ENCODE measurements at places on chromosomes 12 and 14.
A peak's percentile ranks its signal among the peaks of the same experiment; 100 is the strongest.

DNA sequence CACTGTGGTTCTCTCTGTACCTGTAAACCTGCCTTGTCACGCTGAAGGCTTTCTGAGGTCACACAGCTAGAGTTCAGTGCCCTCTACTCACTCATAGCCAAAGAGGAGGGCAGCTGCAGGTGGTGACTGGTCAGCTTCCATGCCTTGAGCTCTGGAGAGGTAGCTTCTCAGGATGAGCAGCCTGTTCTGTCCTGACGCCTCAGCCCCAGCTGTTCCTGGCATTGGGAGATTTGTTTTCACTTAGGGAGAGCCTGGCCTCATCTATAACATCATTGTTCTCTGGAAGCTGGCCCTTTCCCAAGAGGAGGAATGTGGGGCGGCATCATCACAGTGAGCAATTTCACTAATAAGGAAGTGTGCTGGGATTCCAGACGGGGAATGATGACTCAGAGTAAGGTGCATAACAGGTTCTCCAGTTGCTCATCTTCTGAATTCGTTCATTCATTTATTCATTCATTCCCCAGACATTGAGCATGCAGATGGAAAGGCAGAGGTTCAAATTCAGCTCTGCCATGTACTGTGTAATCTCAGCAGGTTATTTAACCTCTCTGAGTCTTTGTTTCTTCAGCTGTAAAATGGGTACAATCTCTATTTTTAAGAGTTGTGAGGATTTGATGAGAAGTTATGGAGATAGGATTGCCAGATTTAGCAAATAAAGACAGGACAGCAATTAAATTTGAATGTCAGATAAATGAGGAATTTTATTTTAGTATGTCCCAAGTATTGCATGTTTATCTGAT lies 255.8 kb upstream of the CRY1 start:
- no peak for DNase-seq

GRCh38 chr12:1859643-1860042 lies 39.3 kb downstream of the LRTM2 start:
- DNase-seq = no peak

DNA sequence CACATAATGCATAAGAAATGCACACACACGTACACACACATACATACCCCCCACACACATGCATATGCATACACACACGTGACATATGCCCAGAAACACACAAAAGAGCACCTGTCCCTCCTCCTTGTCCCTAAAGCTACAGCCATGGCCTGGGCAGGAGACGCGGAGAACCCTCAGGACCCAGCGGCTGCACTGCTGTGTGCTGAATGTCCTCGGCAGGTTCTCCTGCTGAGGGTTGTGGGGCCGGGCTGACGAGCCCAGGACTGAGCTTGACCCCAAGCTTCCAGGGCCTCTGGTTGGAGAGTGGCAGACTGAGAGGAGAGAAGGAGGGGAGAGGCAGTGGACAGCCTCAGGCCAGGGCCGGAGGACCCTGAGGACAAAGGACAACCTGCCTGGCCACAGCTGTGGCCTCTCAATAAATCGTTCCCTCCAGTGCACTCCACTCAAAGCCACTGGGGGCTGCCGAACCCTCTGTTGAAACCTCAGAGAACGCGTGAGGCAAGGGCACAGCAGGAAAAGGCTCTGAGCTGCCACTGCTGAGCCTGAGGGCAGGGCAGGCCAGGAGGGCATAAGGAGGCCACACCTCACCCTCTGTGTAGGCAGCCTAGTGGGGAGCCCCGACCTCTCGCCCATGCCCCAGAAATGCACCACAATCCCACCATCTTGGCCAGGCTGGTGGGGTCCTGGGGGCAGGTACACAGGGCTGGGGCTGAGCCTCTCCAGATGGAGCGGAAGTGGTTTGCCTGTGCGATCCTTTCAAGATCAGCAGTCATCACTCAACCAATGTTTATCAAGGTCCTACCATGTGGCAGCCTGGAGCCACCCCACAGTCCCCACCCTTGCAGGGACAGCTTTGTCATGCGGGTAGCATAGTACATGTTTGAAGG lies 3.1 kb downstream of the CACNA2D4 start:
- DNase-seq = peak; percentile 9

DNA sequence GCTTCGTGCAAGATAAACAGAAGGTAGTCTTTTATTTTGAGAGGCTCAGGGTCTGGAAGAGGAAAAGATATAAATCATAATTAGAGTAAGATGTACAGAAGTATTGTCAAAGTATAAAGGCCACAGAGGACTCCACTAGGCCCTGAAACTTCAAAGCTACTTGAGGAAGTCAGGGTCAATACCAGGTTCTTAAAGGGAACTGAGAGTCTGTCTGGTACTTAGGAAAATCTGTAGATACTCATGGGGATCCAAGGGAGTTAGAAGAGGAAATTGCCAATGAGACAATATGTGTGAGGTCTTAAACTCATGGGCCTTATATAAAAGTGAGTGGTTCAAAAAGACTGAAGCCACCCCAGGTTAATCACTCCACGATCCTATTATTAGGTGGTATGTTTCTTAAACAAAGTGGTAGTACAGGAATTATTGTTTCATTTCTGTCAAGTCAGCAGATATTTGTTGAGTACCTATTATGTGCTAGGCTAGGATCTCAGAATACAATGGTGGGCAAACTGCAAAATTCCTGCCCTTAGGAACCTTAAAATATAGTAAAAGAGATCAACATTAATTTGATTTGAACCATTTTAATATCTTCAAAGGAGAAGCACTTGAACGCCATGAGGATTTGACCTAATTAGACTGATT lies 314.6 kb downstream of the ADAMTS20 start:
- no peak for DNase-seq

DNA sequence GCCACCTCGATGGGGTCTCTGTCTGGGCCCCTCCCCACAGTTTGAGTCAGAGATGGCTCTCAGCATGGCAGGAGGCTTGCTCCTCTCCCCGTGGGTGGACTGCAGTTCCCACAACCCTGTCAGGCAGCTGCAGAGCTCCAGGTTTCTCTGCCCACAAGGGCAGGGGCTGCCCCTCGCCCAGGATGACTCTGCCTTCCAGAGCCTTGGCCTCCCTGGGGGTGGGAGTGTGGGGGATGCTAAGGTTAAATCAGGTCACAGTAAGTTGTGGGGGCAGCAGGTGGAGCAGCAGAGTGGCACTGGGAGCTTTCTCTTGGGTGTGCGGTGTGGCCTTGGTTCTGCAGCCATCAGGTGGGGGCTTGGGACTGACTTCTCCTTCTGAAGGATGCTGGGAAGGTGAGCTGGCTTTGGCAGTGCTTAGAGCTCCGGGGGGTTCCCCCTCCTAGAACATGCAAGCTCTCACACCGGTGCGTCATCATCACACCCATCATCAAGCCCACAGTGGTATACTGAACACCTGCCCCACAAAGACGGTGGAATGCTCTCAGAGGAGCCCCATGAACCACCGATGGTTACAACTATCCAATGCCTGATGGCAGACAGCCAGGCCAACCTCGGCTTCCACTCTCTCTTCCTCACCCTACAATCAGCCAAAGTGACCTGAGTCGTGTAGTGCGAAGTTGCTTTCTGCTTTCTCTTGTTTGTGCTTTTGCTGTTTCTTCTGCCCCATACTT lies 39.7 kb downstream of the ERH start:
- no peak for DNase-seq

GRCh38 chr12:97167598-97167997 lies 260.5 kb downstream of the NEDD1 start:
- no peak for DNase-seq

GRCh38 chr14:69964841-69965240 lies 85.6 kb downstream of the SMOC1 start:
- DNase-seq = no peak

DNA sequence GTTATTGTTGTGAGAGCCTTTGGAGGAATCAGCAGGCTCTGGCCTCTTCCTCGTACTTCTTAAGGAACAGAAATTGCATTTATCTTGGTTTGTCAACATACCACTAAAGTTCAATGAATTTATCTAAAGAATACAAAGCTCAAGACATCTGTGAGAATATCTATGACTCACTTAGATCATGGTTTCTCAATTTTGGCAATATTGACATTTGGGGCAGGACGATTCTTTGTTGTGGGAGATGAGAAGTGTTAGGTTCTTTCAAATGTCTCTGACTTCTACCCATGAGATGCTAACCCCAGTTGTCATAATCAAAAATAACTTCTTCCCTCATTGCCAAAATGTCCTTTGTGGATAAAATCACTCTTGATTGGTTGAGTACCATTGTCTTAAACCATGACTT lies 1190.3 kb downstream of the GALC start:
- no peak for DNase-seq

- DNase-seq = no peak
Observed at GRCh38 chr12:2475984-2476383, 318.8 kb upstream of the FKBP4 start.

DNA sequence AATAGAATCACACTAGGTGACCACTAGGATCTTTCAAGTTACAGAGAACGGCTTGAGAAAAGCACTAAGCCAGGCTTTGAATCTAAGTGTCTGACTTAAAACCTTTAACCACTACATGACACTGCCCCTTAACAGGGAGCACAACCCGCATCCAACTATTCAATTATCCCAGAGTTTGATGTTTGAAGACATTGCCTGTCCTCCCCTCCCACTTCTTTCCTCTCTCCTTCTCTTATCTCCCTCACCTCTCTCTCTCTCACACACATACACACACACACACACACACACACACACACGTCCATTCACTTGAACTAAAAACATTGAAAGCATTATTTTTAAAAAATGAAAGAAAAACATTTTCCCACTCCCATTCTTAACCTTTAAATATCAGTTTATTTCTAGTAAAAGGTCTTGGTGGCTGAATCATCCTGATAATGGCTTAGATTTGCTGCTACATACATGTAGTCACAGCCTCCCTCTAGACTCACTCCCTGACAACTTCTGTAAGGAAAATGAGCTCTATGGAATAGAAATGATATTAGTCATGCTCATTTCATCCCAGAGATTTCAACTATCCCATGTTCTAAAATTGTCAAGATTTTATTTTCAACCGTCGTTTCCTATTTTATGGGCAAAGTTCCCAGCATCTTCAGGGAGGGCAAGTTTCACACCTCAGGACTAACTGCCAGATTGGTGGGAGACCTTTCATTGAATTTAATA lies 53.5 kb upstream of the RAP1B start:
- no peak for DNase-seq

GRCh38 chr14:100623961-100624360 lies 36.7 kb upstream of the BEGAIN start:
- DNase-seq = no peak

- DNase-seq = no peak
Observed at GRCh38 chr12:14950982-14951746, 10.2 kb downstream of the ARHGDIB start.
